ENCODE measurements at places on chromosomes 6 and 20. TPM values are rescaled to one million over a fixed set of nuclear protein-coding genes. Genes with fewer than 3 reads are reported as not detected.

The MYL9 gene
- 28.8 TPM for total RNA-seq

The NRSN2 gene
- 7.1 TPM for total RNA-seq

The C20orf202 gene
- total RNA-seq, result 0.24 TPM

The MUC21 gene
- total RNA-seq, result 721 TPM

The KCNQ2 gene
- total RNA-seq, result not detected

All from esophagus mucosa (tissue), 1 donor.